NCI-H2171 treated with DMSO at 0.1 percent for 48 hours (cell line): ENCODE measurements at places on chromosomes 5 and 9.

DNA sequence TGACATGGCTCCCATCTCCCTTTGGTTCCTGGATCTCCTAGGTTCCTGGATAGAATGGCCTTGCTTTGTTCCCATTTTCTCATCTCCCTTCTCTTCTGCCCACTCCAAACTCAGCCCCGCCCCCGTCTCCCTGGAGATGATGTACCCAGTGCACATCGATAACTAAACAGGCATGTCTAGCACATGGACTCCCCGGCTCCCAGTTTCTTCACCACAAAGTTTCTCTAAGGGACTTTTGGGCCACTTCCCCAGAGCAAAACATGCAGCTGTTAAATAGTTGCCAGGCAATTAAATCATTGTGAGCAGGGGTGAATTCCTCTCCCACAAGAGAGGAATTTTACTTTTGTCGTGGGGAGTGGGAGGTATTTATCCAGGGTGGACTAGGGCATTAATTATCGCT lies 259.0 kb downstream of the GADD45G start:
- DNase-seq: peak; percentile 17

DNA sequence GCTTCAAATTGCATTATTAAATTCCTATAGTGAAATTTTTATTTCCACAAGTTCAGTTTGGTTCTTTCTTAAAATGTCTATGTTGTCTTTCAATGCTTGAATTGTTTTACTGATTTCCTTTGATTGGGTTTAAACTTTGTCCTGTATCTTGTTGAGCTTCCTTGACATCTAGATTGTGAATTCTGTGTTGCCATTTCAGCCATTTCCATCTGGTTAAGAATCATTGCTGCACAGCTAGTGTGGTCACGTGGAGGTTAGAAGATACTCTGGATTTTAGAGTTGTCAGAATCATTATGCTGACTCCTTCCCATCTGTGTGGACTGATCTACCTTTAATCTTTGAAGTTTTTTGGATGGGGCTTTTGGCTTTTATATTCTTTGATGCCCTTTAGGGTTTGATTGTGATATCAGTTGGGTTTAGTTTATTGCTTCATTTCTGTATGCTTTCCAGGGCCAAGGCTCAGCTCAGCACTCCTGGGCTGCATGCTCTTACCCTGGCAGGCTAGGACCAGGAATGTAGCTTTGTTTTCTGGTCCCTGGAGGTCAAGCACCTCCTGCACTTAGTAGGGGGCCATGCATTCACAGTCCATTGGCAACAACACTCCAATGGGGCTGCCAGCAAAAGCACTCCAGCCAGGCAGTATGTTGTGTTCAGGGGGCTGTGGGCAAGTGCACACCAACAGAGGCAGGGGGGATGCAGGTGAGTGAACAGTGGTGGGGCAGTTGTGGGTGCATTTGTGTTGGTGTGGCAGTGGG lies 141.4 kb downstream of the PRR16 start:
- no peak for DNase-seq

DNA sequence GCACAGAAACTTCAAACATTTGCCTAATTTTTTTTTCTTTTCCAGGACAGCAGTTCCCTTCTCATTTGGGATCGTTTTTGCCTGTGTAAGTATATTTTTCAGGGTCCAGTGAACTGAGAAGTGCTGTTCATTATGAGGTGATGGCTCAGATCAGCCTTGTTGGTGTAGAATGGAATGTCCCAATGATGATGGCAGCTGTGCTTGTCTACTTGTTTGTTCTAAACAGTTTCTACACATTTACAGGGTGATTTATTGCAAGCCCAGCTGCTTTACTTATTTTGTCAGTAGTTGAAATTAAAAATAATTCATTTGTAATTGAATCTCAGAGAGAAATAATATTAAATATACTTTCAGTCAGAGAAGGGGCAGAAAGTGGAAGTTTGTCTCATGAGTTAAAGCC lies 337.6 kb upstream of the SEMA6A start:
- DNase-seq: peak; percentile 10

GRCh38 chr5:133192716-133193115 lies 140.9 kb downstream of the HSPA4 start:
- DNase-seq: no peak

- DNase-seq: no peak
Measured at GRCh38 chr5:87886164-87886563, 382.5 kb downstream of the TMEM161B start.

- DNase-seq: no peak
Measured at GRCh38 chr9:102434545-102434944, 560.6 kb upstream of the CYLC2 start.

DNA sequence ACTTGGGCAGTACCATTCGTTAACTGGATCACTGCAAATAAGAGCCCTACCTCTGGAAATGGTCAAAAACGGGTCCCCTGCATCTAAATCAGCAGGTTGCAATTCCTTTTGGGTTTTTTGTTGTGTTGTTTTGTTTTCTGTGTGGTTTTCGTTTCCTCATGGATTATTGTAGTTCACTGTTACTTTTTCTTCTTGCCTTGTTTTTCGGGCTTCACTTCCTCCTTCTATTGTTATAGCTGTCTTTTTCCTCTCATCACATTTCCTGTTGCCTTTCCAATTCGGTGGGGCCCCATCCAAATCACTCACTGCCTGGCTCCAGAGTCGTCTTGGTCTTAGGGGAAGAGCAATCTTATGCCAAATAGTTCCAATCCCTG lies 8.7 kb upstream of the SSBP2 start:
- no peak for DNase-seq

GRCh38 chr5:65030056-65030455 lies 261.3 kb downstream of the CWC27 start:
- no peak for DNase-seq

GRCh38 chr5:139633295-139634027 lies 14.7 kb upstream of the CXXC5 start:
- peak; percentile 79 for DNase-seq

DNA sequence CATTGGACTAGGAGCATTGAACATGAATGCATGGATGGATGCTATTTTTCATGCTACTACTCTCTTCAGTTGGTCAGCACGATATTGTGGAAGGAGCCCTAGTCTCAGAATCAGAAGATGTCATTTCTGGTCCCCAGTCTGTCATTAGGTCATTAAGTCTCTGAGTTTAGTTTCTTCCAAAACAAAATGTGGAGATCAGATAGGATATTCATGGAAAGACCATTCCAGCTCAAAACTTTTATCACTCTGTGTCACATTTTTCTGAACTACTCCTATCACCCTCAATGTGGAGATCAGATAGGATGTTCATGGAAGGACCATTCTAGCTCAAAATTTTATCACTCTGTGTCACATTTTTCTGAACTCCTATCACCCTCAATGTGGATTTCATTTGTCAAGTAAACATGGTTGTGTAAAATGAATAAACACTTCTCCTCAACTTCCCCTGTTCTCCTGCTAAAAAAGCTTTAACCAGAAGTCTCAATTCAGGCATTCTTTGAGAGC lies 296.8 kb downstream of the MRPS30 start:
- DNase-seq: no peak

DNA sequence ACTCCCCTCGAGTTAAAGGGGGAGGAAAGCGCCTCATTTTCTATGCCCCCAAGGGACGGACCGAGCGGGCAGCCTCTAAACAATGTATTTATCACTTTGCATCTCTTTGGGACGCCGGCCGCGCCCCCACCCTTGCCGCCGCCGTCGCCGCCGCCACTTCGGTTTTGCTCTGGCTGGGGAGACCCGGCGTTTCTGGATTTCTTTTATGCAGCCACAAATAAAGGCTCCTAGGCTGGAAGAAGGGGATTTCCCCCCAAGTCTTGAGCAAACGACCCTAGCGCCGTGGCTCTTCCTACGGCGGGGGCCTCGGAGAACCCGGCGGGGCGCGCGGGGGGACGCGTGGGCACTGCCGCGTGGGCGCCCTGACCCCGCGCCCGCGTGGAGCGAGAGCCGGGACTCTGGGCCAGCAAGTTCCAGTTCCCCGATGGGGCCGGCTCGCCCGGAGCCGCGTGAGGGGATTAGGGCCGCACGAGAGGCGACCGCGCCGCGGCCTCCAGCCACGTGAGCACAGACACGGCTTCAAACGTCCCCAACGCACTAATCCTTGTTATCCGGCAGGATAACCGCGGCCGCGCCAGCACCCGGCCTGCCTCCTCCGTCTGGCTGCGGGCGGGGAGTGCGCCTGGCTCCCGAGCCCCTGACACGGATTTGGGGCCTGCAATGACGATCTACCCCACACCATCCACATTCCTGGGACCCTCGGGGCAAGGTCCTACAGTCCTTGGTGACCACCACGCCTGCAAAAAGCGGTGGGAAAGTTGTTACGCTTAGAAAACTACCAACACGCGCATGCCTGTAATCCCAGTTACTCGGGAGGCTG lies 7.9 kb upstream of the NEUROG1 start:
- DNase-seq: no peak

GRCh38 chr5:131630963-131631350 lies 4.1 kb downstream of the RAPGEF6 start:
- DNase-seq: no peak

DNA sequence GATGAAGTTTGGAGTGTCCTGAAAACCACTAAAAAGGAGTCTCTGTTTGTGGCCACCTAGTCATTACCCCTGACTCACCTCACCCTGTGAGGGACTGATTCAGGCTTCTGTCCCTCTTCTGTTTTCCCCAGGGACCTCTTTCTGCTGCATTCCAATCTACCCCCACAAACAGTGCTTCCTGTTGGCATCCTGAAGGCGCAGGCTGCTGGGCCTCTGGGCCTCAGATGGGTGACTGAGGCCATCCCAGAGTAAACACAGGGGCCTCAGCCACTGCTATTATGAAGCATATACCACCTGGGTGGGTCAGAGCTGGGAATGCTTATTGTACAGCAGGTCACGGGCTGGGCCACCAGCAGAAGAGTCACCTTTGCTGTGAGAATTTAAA lies 20.0 kb downstream of the MORN5 start:
- DNase-seq: no peak

- no peak for DNase-seq
Measured at GRCh38 chr9:135502168-135502872, 1.8 kb downstream of the MRPS2 start.

DNA sequence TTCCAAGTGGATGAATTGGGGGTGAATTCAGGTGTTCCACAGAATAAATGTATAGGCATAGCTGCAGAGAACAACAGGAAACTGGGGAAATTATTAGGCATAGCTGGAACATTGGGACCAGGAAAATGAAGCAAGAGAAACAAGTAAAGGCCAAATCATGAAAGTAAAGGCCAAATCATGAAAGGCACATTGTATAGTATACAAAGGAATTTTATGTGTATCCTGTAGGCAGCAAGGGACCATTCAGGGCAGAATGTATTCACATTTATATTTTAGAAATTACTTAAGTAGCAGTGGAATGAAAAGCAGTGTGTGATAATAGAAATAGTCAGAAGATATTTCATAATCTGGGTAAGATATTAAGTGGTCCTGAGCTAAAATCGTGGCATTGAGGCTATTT lies 127.3 kb upstream of the GRHPR start:
- no peak for DNase-seq

DNA sequence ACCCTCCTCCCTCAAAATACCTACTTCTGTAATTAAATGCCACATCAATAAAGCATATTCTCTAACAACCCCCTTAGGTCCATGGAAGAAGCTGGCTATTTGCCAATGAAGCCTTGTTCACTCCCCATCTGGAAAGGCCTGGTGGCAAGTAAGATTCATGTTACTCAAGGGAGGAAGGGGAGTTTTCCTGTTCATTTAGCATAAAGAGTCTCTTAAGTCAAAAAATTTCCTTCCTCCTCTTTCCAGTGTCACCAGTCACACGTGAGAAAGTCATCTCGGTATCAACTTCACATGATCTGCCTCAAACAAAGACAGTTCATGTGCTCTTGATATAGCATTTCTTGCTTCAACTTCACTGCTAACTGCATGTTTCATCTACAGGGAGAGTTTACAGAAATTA lies 32.7 kb upstream of the RIC1 start:
- peak; percentile 69 for DNase-seq

DNA sequence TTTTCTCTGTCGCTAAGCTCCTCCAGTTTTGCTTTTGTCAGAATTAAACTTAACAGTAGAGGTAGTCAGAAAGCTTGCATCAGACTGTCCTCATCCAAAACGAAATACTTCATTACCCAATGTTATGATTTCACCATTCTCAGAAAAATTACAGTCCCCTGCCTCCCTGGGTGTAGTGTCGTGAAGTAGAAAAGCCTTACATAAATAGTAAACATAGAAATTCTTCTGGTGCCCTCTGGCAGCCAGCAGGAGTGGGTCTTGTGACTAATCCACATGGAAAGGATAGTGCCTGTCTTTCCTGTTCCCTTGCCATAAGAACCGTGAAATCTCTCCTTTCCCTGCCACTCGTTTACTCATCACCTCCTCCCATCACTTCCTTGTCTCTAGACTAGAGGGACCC lies 230.6 kb downstream of the GNA14 start:
- no peak for DNase-seq

- DNase-seq: no peak
Measured at GRCh38 chr9:123096987-123097386, 63.5 kb downstream of the GPR21 start.

- no peak for DNase-seq
Measured at GRCh38 chr5:9430306-9430705, 115.6 kb downstream of the SEMA5A start.

GRCh38 chr5:22352493-22352892 lies 500.7 kb downstream of the CDH12 start:
- peak; percentile 96 for DNase-seq

- DNase-seq: no peak
Measured at GRCh38 chr5:148458036-148458888, 74.5 kb downstream of the FBXO38 start.

- DNase-seq: no peak
Measured at GRCh38 chr5:125149527-125149926, 403.1 kb upstream of the ZNF608 start.

DNA sequence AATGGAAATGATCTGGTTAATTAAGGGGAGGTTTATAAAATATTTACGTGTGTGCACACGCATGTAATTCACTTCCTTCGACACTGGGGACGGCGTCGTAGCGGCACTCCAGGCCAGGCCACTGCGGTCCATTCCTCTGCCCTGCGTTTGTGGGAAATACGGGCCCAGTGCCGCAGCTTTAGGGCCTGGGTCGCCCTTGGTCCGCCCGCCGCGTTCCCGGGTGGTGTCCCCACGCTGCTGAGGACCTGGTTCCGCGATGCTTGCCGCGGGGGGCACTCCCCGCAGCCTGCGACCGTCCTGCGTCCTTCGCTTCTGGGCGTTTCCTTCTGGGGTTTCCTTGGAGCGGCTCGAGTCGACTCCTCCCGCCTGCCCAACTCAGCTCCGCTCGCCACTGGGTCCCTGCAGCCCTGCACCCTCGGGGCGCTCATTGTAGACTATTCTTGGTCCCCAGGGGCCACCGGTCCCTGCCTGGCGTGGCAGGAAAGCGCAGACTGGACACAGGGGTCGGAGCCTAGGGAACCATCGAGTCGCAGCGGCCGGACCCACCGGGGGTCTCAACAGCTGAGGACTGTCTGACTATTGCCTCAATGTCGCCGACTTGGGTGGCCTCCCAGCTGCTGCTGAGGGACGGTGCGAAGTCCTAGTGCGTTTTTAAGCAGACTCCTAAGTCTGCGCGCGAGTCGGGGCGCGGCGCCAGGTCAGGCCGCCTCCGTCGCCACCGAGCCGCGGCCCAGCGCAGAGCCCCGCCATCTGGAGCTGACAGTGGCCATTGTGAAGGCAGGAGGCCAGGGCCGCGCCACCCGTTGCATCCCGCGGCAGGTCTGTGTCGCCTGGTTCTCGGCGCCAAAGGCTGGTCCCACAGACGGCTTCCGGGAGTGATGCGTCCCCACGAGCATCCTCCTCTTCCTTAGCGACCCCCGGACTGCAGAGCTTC lies 4.4 kb upstream of the IRX1 start:
- DNase-seq: no peak

- no peak for DNase-seq
Measured at GRCh38 chr5:160330212-160330611, 17.8 kb upstream of the CCNJL start.

GRCh38 chr5:41835645-41836044 lies 34.6 kb downstream of the OXCT1 start:
- peak; percentile 5 for DNase-seq

- peak; percentile 93 for DNase-seq
Measured at GRCh38 chr5:51326844-51327243, 56.4 kb upstream of the ISL1 start.
